ENCODE measurements at places on chromosomes 6 and 20.

GRCh38 chr20:53243152-53243551 is 271.0 kb downstream of the TSHZ2 start:
- DNase-seq: no peak

DNA sequence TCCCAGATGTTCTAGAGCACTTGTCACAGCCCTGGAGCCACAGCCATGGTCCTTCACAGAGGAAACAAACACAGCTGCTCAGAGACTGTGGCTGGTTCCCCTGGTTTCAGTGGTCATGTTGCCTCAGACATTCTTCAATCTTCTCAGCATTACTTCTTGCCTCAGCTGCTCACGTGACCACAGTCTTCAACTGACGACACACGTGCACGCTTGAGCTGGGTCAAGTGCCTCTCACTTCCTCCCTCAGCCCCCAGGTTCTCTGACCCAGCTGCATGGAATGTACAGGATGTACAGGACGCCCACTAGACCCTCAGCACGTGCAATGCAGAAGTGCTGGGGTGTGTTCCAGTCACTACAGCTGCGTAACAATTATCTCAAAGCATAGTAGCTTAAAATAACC is 159.8 kb upstream of the GGTLC1 start:
- no peak for DNase-seq

- no peak for DNase-seq
These were observed 42.7 kb upstream of the GCNT2 start for GRCh38 chr6:10478187-10479040.

DNA sequence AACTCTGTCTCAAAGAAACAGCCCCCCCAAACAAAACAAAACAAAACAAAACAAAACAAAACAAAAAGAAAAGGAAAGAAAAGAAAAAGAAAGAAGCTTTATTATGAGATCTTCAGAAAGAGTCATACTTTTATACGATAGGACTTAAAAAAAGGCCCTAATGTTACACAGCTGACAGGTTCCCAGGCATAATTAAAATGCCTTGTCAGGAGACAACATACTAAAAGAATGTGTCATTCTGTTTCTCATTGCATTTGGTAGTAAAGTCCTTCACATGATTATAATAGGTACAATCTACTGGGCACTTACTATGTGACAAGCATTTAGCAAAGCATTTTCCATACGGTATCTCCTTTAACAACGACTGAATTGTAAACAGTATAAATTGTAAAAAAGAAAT is 36.4 kb upstream of the RPN2 start:
- no peak for DNase-seq

- DNase-seq: no peak
These were observed 9.4 kb downstream of the ARFGAP1 start for GRCh38 chr20:63281742-63282665.

GRCh38 chr6:579339-579738 is 77.6 kb downstream of the HUS1B start:
- DNase-seq: no peak

DNA sequence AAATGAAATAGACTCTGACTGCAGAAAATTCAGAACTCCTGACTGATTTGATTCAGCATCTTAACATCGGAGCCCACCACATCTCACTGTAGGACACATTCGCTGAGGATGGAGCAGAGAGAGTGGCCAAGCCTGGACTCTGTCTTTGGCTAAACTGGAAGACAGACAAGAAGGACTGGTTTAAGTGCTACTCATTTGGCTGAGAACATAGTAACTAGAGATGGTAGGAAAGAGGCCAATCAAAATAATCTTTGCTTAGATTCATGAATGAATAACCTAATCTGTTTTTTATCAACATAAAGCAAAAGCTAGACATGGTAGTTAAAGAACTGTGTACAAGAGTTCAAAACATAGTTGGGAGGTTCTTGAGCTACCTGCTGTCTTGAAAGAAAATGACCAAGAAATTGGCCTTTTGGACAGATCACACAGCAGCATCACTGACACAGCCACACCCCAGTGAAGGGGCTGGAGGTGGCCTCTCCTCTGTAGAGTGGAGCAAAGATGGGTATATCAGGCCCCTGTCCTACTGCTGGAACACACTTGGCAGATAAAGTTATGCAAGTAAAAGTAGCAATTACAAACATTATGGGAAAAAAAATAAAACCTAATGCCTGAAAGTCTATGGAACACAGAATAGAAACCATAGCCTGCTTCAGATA is 87.1 kb upstream of the NT5E start:
- no peak for DNase-seq

- no peak for DNase-seq
These were observed 158.2 kb upstream of the MCHR2 start for GRCh38 chr6:100152201-100152600.

GRCh38 chr6:157779705-157780604 is 43.1 kb upstream of the SNX9 start:
- DNase-seq: no peak

- no peak for DNase-seq
These were observed 13.2 kb downstream of the DNAJC5 start for GRCh38 chr20:63908008-63908682.

DNA sequence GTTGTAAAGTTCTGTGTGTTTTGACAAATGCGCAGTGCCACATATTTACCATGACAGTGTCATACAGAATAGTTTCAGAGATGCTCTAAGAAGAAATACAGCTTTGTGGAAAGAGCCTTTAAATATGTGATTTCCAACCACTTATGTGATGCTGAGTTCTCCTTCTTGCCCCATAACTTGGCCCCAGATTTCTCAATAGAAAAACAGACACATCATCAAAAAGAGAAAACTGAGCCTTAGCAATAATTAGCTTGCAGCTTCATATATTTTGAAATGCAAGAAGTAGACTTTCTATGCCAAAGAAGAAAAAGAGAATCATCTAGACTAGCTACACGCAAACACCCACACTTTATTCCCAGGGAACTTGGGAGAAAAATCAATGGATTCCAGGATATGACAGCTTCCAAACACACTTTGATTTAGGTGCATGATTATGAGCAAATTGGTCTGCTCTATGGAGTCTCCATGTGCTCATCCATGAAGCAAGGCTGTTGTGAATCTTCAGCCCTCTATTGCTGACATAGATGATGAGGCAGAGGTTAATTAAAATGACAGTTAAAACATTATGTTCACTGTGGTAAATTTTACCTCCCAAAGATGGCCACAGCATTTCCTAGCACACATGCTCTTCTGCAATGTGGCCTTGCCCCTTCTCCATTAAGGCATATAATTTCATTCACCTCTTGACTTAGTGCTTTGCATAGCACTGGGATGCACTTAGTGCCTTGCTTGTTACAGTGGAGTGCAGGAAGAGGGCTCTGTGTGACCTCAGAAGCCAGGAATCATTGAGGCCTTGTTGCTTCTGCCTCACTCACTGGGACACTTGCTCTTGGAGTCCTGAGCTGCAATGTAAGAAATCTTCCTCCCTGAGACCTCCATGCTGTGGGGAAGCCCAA is 174.6 kb downstream of the SYNDIG1 start:
- no peak for DNase-seq

- no peak for DNase-seq
These were observed 5.7 kb downstream of the VSX1 start for GRCh38 chr20:25076201-25076600.

DNA sequence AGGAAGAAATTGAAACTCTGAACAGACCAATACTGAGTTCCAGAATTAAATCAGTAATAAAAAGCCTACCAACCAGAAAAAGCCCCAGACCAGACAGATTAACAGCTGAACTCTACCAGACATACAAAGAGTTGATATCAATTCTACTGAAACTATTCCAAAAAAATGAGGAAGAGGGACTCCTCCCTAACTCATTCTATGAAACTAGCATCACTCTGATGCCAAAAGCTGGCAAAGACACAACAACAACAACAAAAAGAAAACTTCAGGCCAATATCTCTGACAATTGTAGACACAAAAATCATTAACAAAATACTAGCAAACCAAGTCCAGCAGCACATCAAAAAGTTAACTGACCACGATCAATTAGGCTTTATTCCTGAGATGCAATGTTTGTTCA is 246.0 kb upstream of the RUNX2 start:
- DNase-seq: no peak

GRCh38 chr6:80480421-80481157 is 374.1 kb downstream of the BCKDHB start:
- DNase-seq: no peak

- DNase-seq: no peak
These were observed 998.9 kb upstream of the GJE1 start for GRCh38 chr6:141133836-141134235.

DNA sequence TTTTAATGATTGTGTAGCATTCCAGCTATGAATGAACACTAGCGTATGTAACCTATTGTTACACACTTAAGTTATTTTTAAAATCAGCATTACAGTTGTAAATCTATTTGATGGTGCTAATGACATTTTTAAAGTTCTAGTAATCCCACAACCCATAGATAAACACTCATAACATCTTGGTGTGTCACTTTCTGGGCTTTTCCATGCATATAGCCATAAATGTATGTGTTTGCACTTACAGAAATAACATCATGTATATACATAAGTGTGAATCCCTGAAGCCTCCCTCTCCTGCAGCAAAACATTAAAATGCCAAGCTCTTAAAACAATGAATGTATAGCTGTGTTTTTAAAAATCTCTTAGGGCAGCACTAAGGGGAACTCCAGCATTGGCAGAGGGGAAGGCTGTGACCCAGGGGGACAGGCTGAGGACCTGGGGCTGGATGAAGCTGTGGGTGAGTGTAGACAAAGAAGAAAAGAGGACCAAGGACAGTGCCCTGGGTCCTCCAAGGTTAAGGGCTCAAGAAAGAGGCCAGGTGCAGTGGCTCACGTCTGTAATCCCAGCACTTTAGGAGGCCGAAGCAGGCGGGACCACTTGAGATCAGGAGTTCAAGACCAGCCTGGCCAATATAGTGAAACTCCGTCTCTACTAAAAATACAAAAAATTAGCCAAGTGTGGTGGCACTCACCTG is 929 bp upstream of the CENPB start:
- DNase-seq: no peak

GRCh38 chr6:161549977-161550655 is 276.3 kb upstream of the AGPAT4 start:
- DNase-seq: no peak

- DNase-seq: no peak
These were observed 17.5 kb downstream of the SPDEF start for GRCh38 chr6:34538581-34538980.

DNA sequence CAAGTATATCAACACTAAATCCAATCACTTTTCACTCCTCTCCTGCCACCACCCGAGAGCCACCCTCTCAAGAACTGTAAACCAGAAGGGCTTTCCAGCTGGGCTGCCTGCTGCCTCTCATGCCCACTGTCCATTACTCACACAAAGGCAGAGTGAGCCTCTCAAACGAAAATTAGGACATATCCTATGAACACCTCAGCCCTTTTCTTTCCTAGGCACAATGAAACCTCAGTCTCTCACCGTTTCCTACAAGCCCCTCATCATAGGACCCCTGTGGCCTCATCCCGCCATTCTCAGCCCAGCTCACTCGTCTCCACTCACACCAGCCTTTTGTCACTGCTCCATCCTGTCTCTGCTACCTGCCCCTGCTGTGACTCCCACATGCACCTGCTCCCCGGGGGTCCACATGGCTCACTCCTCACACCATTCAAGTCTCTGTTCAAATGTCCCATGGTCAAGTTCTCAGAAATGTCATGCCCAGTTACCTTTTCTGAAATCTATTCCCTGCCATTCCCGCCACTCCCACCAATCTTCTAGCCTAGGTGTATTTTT is 7.4 kb downstream of the HLA-F start:
- no peak for DNase-seq

- no peak for DNase-seq
These were observed 8.0 kb downstream of the TGM2 start for GRCh38 chr20:38156888-38157634.

- DNase-seq: no peak
These were observed 2.0 kb downstream of the BACH2 start for GRCh38 chr6:90294614-90294988.

GRCh38 chr20:46400828-46401477 is 5.5 kb downstream of the ELMO2 start:
- no peak for DNase-seq

DNA sequence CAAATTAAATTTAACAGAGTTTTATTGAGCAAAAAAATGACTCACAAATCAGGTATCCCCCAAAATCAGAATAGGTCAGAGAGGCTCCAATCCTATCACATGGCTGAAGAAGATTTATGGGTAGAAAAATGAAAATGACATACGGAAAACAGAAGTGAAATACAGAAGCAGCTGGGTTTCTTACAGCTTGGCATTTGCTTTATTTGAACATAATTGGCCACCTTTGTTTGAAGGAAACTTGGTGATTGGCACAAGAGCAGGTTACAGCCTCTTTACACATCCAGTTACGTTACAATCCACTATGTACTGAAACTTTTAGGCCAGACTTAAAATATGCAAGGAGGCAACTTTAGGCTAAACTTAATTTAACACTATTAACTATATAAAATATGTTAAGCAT is 11.7 kb upstream of the TREM2 start:
- no peak for DNase-seq

GRCh38 chr6:16043171-16044135 is 85.4 kb upstream of the MYLIP start:
- DNase-seq: no peak

GRCh38 chr20:8073024-8073832 is 53.7 kb upstream of the TMX4 start:
- DNase-seq: no peak

DNA sequence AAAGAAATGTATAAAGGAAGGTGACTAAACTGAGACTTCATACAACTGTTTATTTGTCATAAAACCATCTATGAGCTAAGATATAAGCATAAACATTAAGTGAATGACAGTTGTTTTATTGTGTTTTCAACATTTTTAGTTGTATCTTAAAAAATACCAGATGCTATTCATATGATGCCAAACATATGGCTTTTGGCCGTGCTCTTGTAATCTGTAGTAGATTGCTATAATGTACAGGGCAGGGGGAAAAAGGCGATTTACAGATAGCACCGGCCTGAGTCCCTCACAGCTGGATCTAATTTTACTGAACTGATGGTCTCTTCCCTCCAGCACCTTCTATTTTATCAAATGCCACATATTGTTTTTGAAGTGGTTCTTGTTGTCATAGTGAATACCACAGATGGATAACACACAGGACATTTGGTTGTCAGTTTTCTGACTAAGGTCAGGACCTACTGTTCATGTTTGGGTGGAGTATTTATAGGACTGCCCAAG is 48.2 kb downstream of the CENPW start:
- no peak for DNase-seq

DNA sequence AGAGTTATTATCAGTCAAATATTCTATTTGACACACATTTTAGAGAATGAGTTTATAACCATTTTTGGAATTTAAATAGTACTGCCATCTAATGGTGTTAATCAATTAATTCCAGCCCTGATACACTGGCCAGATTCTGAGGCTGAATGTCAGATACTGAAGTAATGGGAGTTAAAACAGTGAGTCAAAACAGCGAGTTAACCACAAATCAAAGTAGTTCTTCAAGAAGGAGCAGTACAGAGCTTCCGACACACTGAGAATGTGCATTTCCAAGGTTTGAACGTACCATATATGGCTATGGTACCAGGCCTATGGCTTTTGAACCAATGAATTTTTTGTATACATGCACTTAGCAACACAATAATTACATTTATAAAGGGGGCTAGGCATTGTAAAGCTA is 11.3 kb upstream of the CEP43 start:
- no peak for DNase-seq
